NCI-H1417 (cell line): ENCODE measurements at places on chromosomes 2 and 18.

- peak; percentile 45 for DNase-seq
These were observed 86.1 kb downstream of the SH3YL1 start for GRCh38 chr2:177733-178132.

- DNase-seq, result no peak
These were observed 190.4 kb downstream of the KIAA1328 start for GRCh38 chr18:37019157-37019827.

DNA sequence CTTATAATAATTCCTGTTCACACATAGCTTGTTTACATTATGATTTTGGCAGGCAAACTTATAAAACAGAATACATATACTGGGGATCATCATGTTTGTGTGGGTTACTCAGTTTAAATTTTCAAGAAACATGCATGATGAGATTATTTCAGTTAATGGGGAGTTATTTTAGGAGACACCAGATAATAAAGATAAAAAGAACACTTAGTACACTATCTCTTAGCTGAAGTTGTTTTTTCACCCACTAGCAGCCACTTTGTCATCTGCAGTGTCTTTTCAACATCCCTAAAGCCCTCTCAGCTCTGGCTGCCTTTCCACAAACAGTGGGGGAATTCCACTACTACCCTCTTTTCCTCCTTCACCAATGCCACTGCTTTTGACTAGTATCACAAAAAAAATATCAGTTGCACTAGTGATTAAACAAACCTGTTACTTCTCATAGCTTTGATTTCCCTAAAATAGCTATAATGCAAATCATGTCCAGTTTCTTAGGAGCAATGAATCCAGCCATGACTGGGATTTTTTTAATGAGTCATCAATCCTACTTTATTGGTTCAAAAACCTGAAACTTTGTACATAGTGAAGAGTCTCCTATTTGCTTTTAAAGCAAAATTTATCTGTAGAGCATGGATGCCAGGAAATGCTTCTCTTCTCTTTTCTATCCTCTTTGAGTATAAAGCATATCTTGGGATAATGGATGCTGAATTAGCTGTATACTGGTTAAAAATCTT is 156.7 kb upstream of the TFPI start:
- DNase-seq, result no peak

GRCh38 chr2:3959372-3959771 is 256.0 kb downstream of the DCDC2C start:
- peak; percentile 95 for DNase-seq

- DNase-seq, result no peak
These were observed 68.1 kb upstream of the DAPL1 start for GRCh38 chr2:158726911-158727592.

DNA sequence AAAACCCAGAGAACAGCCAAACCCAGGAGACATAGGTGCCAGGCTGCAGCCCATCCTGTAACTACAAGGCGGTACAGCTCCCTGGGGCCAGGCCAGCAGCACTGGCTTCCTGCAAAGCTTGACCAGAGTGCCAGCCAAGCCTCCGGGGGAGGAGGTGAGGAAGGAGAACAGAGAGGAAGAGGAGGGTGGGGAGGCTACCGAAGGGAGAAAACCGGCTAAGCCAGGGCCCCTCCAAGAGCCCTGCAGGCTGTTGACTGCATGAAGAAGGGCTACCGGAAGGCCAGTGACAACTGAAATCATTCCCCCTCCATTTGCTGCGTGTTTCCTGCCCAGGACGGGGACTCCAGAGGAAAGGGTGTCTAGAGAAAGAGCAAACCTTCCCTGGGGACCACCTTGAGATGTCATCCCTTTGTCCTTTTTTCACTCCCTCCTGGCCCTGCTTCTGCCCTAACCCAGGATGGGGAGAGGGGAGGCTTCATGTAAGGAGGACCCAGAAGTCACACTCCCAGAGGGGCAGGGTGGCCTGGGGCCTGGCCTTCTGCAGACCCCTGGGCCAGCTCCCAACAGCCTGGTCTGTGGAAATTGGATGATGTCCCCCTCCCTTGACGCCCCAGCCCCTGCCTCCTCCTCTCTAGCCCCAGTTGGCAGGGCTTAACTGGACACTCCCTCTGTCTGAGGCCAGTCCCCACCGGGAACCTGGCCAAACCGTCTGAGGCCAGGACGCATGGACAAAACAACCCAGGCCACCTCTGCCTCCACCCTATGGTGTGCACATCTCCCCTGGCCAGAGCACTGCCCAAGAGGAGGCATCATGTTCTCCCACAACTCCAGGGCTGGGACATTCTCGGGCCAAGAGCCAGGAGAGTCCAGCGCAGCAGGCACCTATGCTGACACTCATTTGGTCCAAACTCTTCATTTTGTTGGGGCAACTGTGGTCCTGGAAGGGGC is 207.8 kb downstream of the CYP26B1 start:
- DNase-seq, result no peak

GRCh38 chr2:15953891-15954680 is 13.7 kb downstream of the MYCN start:
- DNase-seq, result no peak

GRCh38 chr2:190646780-190647522 is 1.9 kb upstream of the NAB1 start:
- DNase-seq, result no peak

DNA sequence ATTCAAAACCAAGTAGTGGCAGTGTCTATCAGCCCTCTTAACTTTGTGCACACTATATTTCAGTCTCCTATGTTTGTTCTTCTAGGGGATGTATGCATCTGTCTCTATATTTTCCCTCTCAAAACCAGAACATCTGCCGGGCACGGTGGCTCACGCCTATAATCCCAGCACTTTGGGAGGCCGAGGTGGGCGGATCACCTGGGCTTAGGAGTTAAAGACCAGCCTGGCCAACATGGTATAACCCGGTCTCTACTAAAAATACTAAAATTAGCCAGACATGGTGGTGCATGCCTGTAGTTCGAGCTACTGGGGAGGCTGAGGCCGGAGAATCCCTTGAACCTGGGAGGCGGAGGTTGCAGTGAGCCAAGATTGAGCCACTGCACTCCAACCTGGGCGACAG is 9.9 kb upstream of the GAREM2 start:
- no peak for DNase-seq

GRCh38 chr2:200373973-200374416 is 67.5 kb downstream of the SPATS2L start:
- no peak for DNase-seq

DNA sequence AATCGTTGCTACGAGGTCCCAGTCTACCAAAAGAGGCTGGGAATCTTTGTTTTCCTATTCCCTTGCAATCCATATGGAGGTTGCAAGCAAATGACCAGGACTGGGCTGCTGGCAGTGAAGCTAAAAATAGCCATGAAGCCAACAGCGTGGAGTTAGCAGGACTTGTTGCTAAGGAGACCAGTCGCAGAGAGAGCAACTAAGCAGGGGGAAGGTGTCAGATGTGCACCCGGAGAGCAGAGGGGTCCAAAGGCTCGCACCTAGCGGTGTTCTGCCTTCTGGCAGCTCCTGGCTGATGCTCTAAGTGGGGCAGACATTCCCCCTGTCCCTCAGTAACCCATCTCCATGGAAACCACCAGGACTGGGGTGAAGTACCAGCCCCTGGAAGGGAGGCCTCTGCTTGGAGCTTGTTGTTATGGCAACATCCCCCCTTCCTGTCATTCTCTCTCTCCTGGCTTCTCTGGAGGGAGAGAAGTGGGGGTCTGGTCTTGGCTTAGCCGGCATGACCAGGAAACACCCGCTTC is 84.6 kb downstream of the DNMT3A start:
- peak; percentile 78 for DNase-seq

GRCh38 chr18:5937795-5938194 is 42.5 kb upstream of the TMEM200C start:
- DNase-seq, result no peak

- peak; percentile 28 for DNase-seq
These were observed 82.8 kb downstream of the MARCHF4 start for GRCh38 chr2:216289470-216289869.

DNA sequence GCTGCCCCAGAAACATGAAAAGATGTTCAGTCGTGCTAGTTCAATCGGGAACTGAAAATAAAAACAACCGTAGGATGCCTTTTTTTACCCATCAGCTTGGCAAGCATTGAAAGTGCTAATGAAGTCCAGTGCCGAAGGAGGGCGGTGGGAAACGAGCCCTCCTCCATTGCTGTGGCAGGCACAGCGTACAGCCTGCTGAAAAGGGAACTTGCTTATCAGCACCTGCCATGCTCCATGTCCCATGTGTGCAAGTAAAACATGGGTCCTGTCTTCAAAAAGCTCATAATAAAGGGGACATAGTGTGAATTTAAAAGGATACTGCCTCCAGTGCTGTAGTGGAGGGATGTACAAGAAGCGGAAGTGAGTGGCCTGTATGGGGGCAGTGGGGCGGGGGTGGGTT is 82.4 kb downstream of the ARMC9 start:
- no peak for DNase-seq

- DNase-seq, result no peak
These were observed 1603.8 kb upstream of the ZEB2 start for GRCh38 chr2:146123714-146124113.

DNA sequence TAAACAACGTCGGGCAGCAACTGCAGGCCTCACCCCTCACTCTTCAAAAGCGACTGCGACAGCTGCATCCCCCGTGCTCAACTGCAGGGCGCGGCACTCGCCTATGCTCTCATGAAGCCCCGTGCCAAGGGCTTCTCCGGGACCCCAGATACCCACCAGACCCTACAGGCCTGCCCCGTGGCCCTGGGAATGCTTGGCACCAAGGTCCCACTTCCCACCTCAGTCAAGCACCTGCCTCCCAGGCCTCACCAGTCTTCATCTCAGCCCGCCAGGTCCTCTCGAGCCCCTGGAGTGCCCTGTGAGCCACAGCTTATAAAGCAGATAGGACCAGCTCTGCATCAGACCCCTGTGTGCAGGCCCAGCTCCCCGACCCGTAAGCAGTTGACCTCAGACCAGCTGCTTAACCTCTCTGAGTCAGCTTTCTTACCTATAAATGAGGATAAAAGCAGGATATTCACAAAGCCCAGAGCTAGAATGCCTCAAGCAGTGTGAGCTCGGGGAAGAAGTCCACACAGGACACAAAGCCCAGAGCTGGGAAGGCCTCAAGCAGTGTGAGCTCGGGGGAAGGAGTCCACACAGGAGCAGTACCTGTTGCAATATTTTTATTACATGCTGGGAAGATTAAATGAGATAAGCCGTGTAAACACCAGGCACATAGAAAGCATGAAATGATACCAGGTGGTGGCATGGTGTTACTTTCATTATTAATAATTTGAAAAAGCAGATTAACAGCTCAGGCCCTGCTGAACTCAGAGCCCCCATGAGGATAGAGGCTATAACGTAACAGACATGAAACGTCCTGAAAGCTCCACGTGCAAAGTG is 96.9 kb downstream of the HDAC4 start:
- DNase-seq, result no peak

GRCh38 chr2:30351116-30351515 is 95.9 kb upstream of the LCLAT1 start:
- no peak for DNase-seq

DNA sequence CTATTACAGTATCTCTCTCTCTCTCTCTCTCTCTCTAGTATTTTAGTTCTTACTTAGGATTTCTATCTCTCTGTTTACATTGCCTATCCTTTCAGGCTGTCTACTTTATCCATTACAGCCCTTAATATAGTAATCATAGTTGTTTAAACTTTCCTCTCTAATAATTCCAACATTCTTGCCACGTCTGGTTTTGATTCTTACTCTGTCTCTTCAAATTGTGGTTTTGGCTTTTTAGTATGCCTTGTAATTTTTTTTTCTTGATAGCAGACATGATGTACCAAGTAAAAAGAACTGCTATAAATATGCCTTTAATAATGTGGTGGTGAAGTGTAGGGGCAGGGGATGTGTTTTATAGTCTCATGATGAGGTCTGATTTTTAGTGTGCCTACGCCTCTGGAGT is 1809.5 kb upstream of the CELF4 start:
- DNase-seq, result no peak

GRCh38 chr18:8849696-8850095 is 144.3 kb downstream of the MTCL1 start:
- no peak for DNase-seq
